Activated naive CD4-positive, alpha-beta T cell treated with anti-CD3 and anti-CD28 coated beads, Interleukin-2, amount 50 U/mL, for 16 hours (primary cell): ENCODE measurements at places on chromosomes 5 and 9.
A peak's percentile ranks its signal among the peaks of the same experiment; 100 is the strongest.

DNA sequence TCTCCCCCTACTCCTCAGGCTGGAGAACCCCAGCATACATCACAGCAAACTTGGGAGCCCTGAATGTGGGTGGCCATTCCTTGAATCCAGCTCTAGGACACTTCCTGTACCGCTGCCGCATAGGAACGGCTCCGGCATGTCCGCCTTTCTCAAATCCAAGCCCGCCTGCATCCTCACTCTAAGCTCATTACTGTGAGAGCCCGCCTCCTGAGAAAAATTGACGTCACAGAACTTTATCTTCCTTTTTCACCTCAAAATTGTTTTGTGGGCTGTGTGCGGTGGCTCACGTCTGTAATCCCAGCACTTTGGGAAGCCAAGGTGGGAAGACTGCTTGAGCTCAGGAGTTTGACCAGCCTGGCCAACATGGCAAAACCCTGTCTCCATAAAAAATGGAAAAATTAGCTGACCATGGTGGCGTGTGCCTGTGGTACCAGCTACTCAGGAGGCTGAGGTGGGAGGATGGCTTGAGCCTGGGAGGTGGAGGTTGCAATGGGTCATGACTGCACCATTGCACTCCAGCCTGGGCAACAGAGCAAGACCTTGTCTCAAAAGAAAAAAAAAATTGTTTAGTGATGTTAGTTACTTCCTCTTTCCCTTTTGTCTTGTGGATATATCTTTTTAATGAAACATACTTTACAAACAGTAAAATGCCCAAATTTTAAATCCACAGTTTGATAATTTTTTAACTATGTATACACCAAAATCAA lies 22.8 kb downstream of the RNF44 start:
- DNase-seq = no peak

GRCh38 chr5:171965745-171966144 lies 40.7 kb downstream of the FBXW11 start:
- DNase-seq = peak; percentile 38

GRCh38 chr9:85892401-85892800 lies 48.5 kb upstream of the NAA35 start:
- DNase-seq = no peak

DNA sequence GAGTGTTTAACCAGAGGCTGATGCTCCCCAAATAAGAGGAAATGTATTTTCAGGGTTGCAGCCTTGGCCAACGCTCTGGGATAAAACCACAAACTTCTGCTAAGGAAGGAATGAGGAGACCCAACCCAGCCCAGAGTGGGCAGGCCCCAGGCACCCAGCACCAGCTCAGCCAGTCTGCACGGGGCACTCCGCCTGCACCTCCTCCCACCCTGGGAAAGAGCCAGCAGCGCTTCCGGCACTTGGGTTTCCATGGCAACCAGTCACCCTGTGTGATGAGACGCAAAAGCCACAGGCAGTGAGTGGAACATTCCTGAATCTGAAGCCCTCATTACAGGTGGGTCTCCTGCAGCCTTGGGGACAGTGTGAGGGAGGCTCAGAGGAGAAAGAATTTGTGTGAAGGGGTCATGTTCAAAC lies 85.2 kb upstream of the ZBTB43 start:
- DNase-seq = peak; percentile 76

DNA sequence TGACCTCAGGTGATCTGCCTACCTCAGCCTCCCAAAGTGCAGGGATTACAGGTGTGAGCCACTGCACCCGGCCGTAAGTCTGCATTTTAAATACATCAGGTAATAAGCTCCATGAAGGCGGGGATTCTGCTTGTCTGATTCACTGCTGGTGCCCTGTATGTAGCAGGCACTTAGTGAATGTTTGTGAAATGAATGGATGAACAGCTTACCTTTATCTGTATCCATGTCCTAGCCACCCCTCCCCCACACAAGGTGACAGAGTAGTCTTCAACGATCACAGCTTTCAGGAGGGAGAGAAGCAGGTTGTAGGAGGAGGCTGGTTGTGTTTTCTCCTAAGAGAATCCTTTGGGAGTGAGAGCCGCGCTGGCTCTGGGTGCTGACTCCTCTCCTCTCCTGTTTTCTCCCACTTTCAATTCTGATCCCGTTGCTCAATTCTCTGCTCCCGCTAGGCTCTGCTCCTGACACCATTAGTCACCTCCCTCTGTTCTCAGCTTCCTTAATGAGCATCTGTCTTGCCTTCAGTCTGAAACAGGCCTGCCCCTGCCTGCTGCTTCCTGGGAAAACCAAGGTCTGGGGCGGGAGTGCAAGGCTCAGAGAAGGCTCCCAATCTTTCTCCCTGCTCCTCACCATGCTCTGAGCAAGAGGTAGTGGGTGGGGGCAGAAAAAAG lies 88.8 kb upstream of the CTNNA1 start:
- DNase-seq = no peak

GRCh38 chr5:159975462-159976019 lies 33.4 kb upstream of the TTC1 start:
- no peak for DNase-seq

- no peak for DNase-seq
Measured at GRCh38 chr5:57504357-57504756, 21.7 kb upstream of the ACTBL2 start.

GRCh38 chr9:123131993-123132392 lies 98.5 kb downstream of the GPR21 start:
- DNase-seq = no peak

DNA sequence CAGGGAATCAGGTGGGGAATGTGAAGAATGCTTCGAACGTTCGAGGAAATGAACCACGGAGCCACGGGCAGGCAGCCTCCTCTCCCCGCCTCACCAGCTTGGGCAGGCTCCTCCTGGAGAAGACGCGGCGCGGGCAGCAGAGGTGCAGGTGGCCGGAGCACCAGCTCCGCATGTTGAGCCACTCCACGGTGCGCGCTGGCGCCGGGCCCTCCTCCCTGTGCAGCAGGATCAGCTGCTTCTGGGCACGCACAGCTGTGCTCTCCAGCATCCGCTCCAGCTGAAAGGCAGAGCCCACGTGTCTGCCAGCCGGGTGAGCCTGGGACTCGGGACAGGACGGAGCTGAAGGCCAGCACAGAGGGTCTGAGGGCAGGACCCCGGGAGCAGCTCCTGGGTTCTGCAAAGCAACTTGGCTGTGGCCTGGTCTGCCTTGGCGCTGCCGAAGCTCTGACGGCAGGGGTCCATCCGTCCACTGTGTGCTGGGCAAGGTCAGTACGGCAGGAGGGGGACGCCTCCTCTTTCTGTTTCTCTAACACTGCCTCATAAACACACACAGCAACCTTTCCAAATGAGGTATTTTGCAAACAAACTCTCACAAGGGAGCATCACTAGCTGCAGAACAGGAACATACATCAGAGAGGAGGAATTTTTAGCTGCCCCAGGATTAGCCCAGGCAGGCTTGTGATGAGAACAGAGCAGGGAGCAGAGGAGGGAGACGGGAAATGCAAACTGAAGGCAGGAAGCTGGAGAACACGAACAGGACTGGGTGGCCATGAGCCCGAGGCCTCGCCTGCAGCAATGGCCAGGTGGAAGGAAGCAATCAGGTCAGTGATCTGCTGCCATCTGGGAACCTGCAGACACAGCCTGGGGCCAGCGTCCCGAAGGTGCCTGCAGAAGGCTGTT lies 20.1 kb upstream of the NSMF start:
- DNase-seq = no peak

GRCh38 chr5:40674661-40675235 lies 5.0 kb upstream of the PTGER4 start:
- no peak for DNase-seq
